ENCODE measurements at places on chromosomes 16 and 17.

DNA sequence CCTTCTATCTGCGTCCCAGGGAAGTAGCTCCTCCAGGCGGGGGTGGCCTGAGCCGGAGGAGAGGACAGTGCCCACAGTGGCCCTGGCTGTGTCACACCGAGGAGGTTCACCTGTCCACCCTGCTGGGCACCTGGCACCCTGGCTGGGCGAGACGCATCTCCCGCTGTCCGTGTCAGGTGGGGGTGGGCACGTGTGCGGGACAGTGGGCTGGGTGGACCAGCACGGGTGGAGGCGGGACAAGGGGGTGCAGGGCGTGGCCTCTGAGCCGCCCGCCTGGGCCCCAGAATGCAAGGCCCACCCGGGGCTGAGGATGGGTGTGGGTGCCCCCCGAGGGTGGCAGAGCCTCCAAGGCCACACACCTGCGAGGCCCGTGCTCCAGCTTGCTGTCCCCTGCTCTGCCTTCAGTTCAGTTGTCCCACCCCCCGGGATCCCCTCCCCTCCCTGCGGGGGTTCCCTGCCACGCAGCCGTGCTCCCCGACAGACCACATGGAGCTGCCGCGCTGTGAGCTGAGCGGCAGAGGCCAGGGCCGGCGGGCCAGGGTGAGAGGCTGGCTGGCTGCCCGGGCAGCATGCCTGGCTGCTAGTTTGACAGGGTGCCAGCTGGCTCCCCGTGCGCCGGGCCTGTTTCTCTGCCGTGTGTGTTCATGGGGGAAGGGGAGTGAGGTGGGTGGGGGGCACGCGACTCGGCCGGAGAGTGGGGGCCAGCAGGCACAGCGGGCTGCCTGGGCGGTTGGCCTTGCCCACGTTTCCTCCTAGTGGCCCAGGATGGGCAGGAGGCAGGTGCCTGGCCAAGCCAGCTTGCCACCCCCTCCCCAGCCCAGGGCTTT lies 33.9 kb downstream of the BAHCC1 start:
- DNase-seq = no peak

GRCh38 chr16:17173281-17173680 lies 297.5 kb downstream of the XYLT1 start:
- DNase-seq = peak; percentile 79

DNA sequence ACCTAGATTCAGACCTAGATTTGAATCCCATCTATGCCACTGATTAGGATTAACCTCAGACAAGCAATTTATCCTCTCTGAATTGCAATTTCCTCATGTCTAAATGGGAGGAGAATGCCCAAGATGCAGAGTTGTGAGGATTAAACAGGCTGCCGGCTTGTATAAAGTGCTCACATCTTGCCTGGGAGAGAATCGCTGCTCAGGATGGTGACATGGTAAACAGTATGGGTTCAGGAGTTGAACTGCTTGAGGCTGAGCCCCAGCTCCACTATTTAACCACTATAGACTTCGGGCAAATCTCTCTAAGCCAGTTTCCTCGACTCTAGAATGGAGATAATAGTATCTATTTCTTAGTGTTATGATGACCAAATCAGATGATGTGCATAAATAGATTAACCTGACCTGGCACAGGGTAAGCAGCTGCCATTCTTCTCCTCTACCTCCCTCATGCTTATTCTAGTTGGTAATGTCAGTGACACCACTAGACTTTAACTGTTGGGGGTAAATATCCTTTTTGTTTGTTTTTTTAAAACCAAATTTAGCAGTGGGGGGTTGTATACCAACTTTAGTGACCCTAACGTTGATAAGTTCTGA lies 732 bp upstream of the RPL27 start:
- no peak for DNase-seq

DNA sequence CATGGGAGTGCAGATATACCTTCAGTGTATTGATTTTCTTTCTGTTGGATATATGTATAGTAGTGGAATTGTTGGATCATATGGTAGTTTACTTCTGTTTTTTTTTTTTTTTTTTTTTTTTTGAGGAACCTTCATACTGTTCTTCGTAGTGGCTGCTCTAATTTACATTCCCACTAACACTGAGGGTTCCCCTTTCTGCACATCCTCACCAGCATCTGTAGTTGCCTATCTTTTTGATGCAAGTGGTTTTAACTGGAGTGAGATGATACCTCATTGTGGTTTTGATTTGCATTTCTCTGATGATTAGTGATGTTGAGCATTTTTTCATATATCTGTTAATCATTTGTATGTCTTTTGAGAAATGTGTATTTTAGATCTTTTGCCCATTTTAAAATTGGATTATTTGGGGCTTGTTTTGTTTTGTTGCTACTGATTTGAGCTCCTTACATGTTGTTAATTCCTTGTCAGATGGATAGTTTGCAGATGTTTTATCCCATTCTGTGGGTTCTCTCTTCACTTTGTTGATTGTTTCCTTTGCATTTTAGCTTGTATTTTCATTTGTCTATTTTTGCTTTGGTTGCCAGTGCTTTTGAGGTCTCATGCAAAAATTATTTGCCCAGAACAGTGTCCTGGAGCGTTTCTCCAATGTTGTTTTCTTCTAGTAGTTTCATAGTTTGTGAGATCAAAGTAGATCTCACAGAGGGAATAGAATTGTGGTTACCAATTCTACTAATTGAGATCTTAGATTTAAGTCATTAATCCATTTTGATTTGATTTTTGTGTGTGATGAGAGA lies 25.0 kb upstream of the BCAS3 start:
- DNase-seq = no peak

- no peak for DNase-seq
These were observed 21.5 kb downstream of the CFAP20 start for GRCh38 chr16:58107709-58108108.

DNA sequence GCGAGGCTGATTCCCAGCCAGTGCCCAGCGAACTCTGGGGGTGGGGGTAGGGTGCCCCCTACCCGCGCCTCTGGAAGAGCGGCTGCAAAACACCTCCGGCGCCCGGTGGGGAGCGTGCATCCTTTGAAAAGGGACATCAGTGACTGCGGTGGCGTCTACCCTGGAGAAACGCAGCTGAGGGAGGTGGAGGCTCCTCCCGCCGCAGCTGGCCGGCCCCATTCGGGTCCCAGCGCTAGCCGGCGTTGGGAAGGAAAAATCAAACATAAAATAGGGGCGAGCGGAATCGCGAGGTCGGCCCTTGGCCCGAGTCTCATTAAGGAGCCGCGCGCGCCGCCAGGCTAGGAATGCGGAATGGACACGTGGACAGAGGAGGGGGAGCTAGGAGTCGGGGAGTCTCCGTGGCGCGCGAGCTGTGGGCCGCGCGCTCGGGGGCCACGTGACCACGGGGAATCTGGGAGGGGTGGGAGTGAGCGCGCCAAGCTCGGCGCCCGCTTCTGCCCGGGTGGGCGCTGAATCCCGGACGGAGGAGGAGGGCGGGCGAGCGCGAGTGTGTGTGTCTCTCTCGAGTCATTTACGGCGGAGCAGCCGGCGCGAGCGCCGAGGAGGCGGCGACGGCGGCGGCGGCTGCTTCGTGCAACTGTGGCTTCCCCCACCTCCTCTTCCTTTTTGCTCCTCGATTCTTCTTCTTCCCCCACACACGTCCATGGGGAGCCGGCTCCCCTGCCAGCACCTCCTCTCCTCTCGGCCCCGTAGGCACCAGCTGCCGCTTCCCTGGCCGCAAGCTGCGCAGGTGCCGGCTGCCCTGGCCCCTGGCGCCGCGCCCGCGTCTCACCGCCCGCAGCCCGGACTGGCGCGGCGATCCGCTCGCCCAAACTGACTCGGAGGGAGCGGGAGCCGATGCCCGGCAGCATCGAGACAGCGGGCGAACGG lies at the start of gene TMEM132E:
Gene TMEM132E (plus strand): TSS at position 566 of the 930 bp plus-strand sequence. CDS start 1,495 bp downstream, outside the sequence.
- peak; percentile 80 for DNase-seq

DNA sequence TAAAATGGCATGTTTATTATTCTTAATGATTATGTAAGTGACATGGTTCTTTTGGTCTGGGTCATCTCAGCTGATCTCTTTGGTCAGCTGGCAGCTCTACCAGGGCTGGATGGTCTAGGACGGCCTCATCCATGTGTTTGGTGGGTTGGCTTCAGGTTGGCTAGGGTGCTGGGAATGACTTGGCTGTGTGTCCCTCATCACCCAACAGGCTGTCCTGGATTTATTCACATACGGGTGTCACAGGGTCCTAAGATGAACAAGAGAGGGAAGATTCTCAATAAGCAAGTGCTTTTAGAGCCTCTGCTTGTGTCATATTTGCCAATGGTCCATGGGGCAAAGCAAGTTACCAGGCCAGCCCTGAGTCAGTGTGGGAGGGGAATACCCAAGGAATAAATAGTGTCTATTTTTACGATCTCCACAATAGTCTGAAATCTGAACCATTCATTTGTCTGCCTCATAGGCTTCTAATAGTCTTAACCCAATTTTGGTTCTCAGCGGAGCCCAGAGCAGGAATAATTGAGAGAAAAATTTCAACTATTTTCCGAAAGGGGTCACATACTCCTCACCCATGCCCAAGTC lies 157.5 kb downstream of the HS3ST2 start:
- DNase-seq = no peak

GRCh38 chr16:30003670-30004423 lies 7.0 kb downstream of the DOC2A start:
- no peak for DNase-seq

GRCh38 chr16:76614269-76614668 lies 337.1 kb downstream of the CNTNAP4 start:
- no peak for DNase-seq

DNA sequence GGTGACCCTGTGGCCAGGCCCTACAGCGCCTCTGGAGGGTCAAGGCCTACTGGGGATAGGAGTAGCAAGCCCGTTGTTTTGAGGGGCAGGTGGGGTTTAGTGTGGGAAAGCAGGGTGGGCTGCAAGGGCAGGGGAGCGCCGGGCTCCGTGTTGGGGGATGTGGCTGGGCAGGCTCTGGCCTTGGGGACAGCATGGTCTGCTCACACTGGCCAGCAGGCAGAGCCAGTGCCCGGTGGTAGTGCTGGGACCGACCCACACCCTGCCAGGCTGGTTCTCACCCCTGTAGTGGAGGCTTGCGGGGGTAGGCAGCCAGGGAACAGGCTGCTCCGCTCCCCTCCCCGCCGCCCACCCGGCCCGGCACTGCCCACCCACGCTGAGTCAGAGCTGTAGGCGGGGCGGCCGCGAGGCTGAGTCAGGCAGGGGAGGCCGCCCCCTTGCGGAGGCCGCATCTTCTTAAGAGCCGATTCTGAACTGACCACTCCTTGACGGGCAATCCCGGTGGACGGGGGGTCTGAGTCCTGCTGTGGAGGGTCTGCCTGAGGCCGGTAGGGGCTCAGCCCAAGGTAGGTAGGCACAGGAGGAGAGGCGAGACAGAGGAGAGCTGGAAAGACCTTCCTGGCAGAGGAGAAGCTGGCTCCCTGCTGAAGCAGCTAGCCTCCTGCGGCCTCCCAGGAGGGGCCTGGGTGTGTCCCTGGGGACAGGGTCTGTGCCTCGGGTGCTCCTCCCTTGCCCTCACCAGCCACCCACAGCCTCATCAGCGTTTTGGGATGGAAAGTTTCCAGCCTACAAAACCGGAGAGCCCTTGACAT lies 62.4 kb downstream of the BAIAP2 start:
- DNase-seq = peak; percentile 95

GRCh38 chr16:27665881-27666280 lies 115.9 kb downstream of the KATNIP start:
- DNase-seq = no peak

DNA sequence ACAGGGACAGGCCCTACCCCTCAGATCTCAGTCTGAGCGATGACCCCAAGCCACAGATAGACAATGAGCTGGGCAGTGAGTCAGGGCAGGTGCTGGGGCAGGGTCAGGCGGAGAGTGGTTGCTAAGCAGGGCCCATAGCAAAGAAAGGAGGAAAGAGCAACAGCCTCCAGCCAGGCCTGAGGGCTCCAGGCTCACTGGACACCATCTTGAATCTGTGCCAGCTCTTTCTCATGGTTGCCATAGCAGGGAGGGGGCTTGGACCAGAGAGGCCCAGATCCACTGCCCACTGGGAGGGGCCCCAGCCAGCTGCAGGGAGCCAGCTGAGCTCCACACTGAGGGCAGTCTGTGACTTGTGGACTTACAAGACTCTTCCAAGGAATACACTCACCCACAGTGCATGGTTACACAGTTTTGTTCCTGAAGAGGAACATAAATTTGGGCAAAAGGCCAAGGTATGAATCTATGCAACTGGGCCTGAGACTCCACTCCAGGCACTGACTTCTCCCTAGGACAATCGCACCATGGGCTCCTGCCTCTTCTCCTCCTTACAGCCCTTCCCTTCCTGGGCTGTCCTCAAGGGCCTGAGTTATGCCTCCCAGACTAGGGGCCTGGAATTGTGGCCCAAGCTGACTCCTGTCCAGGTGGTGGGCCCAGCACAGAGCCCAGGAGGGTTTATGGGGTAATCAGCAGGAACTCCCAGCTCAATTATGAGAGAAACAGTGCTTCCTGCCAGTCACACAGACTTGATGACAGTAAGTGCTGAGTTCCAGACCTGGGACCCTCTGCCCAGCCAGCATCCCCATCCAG lies 59.9 kb downstream of the BEAN1 start:
- peak; percentile 76 for DNase-seq

DNA sequence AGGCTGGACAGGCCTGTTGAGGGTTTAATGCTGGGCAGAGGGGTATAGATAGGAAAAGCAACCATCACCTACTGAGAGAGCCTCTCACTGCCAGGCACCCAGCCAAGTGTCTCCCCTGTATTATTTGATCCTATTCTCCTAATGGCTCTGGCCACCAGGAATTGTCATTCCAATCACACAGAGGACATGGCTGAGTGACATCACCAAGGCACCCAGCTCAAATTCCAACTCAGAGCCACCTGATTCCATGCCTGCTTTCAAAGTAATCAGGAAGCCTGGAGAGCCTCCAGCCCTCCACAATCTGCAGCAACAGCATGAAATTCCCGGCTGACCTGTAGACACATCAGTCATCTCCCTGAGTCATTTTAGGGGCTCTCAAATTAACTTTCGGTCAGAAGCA lies 368.9 kb upstream of the C16orf82 start:
- no peak for DNase-seq

DNA sequence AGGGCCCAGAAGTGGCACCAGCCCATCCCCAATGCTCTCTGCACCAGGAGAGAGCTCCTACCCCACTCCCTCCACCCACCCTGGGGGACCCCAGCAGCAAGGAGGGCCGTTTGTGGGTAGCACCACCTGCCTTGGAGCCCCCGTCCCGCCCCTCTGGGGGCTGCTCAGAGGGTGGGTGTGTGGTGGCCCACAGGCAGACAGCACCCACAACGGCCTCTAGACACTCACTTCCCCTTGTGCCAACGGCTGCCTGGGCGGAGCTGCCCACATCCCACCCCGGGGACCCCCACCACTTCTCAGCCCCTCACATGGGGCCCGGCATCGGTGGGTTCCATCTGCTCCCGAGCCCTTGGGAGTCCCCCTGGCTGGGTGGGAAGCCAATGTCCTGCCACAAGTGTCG lies 33.3 kb downstream of the BAHCC1 start:
- DNase-seq = no peak

GRCh38 chr17:71395901-71396300 lies 724.9 kb upstream of the SOX9 start:
- no peak for DNase-seq

DNA sequence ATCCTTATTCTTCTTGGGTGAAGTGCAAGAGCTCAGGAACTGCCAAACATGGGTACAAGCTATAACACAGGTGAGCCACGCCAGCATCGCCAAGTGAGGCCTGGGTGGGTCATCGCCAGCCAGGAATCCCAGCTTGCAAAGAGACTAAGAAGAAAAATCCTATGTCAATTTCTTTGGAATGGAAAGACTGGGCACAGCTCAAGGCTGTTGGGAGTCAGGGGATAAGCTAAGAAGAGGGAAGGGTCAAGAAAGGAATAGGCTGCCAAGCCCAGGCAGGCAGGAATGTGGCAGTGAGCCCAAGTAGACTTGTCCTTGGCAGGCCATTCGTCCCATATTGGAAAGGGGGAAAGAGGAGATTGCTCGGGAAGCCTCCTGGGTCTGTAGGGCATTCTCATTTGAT lies 191.4 kb upstream of the CDH5 start:
- DNase-seq = no peak

- peak; percentile 98 for DNase-seq
These were observed at the start of gene TP53 for GRCh38 chr17:7687072-7687907. Gene TP53, minus strand, starts transcription at chr17:7687490. Its CDS starts 10,896 bp downstream, at chr17:7676594.

- peak; percentile 86 for DNase-seq
These were observed 10.3 kb downstream of the NT5M start for GRCh38 chr17:17313350-17313991.

All from islet precursor cell (in vitro differentiated cells).